Muscle of leg (tissue), 16 donors: ENCODE measurements at places on chromosomes 1 and 21.
A peak's percentile ranks its signal among the peaks of the same experiment; 100 is the strongest.

- no peak for DNase-seq
Observed at GRCh38 chr1:225934711-225935110, 6.3 kb downstream of the LEFTY2 start.

DNA sequence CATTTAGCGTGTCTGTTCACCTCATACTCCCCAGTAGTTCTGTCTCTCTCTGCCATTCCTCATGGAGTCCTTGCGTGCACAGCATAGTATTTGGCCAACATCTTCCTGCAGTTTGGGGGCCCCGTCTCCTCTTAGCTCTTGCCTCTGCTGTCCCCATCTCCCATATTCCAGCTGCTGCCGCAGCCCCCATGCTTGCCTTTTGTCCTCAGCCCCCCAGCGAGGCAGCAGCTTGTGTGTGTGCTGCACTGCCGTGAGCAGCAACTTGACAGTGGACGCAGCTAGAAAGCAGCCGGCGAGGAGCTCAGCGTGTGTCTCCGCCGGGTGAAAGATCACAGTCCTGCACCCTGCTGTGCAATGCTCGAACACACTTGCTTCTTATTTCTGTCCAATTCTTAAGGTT, 164.2 kb upstream of the COL6A1 start:
- DNase-seq, result no peak

DNA sequence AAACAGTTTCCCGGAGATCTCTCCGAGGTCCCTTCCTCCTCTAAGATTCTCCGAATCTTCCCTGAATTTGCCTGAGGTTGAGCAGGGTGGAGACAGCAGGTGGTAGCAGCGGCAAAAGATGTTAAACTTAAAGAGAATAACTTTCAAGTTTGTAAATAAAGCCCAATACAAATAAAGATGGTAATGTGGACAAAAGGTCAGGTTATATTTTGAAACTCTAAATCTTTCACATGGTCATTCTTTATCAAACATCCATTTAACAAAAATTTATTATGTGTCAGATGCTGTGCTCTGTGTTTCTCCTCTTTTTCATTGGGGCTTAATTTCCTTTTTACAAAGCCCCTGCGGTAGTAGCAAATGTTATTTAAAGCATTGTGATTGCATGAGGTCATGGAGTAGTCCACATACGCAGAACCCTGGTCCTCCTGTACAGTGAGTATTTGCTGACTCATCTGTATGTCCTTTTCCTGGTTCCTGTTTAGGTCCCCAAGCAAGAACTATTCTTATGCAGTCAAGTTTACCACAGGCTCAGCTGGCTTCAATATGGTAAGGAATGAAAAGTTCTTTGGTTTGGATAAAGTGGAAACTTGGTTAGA, 119.2 kb downstream of the ITSN1 start:
- peak; percentile 88 for DNase-seq

DNA sequence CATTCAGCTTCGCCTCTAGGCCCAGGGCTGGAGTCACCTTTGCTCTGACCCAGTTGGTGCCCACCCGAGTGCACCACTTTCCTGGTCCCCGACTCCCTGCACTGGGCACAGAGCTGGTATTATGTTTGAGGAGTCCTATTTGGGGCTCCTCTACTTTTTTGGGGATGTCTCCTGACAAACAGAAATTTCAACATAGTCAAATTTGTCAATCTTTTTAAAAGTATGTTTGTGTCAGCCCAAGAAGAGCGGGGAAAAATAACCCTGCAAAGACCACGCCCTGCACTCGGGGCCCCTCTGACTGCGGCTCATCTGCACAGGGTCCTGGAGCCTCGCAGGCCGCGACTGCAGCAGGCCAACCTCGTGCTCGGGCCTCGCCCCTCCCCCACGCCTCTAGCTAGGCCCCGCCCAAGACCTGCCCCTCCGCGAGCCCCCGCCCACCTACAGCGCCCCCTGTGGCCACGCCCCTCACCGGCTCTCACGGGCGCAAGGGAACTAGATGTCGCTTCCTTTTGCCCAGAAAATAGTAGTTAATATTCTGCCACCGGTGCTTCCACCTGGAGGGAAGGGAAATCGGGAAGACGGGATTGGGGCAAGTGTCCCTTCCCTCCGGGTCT, 11.4 kb downstream of the FAM229A start:
- no peak for DNase-seq

DNA sequence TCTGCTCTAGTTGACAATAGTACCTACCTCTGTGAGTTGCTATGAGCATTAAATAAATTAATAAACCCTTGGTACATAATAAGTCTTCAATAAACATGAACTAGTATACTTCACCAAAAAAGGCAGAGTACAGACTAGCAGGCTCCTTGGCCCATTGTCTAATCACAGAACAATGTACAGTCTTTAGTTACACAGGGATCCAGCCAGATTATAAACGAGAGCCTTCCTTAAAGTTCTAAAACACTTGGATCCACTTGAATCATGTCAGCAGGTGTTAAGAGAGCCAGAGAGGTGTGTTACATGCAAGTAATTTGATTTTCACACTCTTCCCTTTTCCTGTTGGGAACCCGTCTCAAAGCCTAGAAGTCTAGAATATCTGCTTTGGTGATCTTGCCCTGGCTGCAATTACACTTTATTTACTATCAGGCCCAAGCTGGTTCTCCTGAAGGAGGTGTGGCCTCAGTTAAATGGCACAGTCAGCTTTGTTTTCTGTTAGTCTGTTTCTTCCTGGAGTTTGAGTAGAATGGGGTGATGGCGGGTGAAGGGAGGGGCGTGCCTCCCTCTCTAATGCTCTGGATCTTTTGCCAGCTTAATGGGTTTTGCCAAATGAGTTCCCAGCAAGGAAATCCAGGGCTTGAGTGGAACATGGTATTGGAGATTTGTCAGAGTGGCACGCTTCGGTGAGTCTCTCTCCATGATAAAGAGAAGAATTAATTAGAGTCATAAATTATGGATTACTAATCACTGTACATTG, 570.9 kb upstream of the CAMK1G start:
- no peak for DNase-seq

GRCh38 chr1:196910215-196910614, 22.4 kb downstream of the CFHR4 start:
- DNase-seq, result no peak

GRCh38 chr1:66283622-66284041, 250.3 kb upstream of the SGIP1 start:
- no peak for DNase-seq

DNA sequence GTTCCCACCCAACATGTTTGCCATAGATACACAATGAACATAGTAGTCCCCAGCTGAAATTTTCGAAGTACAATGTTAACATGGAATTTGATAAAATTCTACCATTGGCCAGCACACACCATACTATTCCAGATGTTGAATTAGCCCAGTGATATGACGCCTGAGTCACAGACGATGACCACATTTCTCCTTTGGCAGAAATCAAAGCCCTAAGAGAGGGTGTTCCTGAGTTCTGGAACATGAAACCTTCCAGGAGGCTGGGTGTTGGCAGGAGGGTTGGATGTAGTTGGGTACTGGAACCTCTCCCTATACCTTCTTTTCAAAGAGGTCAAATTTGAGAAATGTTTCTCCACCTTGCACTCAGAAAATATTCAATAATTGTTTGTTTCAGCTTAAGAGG, 37.8 kb downstream of the LPAR3 start:
- DNase-seq, result no peak

- DNase-seq, result no peak
Observed at GRCh38 chr1:153804112-153804511, 28.9 kb downstream of the SLC27A3 start.

DNA sequence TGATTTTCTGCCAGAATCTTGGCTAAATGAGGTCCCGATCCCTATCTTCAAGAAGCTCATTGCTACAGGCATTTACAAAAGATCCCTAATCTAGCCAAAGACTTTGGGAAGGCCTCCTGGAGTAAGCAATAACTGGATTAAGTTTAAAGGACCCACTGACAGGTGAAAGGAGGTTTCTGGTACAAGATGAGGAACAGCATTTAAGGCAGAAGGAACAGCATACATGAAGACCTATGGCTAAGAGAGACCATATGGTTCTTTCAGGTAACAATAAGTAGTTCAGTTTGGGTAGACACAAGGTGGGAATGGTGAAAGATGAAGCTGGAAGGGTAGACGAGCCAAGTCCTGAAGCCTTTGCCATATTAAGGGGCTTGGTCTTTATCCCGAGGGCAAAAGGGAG, 27.8 kb downstream of the SHISAL2A start:
- no peak for DNase-seq

DNA sequence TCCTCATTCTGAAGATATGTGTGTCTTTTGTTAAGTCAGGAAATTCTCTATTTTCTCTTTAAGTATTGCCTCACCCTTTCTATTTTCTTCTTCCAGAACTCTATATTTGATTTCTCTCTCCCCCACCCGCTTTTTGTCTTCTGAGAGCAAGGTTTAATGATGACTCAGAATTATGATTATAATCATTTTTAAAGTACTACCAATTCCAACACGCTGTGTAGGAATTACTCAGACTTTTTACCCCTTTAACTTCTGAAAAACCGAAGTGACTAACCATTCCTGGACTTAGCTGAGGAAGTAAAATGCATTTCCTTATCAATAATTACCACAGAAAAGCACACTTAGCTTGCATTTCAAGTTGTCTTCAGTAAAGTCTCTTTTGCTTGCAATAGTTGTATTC, 20.8 kb upstream of the SCYL3 start:
- DNase-seq, result no peak

DNA sequence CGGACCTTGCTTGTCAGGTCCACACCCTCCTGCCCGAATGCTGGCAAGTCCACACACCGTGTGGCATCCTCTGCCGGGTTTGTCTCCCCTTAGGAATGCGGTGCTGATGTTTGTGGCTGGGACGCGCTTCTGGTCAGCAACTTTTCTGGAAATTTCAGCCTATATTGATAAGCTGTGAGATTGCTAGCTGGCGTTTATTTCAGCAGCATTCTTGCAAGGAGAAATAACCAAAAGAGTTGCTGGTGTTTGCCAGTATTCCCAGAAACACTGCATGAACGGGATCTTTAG, 601 bp downstream of the CEPT1 start:
- DNase-seq, result no peak

DNA sequence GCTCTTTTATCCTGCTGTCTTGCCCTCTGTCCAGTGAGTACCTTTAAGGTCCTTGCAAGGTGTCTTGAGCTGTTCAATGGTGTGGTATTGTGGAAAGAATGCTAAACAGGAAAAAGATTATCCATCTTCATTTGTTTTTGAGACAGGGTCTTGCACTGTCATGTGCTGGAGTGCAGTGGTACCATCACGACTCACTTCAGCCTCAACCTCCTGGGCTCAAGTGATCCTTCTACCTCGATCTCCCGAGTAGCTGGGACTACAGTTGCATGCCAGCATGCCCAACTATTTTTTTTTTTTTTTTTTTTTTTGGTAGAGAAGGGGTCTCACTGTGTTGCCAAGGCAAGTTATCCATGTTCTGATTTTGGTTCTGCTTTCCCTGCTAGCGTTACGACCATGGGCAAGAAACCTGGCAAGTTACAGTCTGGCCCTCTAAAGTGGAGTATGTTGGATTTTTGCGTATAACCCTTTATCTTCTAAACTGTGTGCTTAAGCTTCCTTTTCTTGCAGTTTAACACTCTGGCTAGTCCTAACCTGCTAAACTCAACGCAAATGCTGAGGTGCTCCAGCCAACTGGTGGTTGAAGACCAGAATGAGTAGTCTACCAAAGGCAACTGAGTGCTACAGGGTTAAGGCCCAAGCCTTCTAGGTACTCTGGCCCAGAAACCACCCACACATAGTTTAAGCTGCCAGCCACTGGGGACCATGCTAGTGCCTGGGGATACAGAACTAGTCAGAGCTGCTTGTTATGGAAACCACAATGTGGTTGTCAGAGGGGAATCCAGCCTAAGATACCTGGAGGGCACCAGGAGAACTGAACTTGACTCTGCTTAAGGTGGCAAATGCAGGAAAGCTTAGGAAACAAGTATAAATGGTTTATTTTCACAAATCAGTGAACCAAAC, 7.9 kb downstream of the RPL11 start:
- DNase-seq, result no peak

DNA sequence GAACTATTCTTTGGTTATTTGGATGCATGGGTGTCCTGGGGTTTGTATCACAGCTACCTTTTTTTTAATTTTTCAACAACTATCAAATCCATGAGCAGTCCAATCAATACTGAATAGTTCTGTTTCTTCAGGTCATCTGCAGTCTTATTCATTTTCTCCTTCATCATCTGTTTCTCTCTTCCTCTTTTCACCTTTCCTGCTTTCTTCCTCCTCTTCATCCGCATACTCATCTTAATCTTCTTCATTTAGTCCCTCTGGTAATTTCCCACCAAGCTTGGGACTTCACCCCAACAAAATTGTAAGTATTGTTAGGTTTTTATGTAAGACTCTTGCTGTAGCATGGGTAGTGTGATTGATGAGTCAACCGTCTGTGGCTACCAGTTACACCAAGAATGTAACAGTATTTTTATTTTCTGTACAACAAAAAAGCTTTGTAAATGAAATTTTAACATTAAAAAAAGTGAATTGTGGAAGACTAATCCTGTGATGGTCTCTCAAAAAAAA, 184.1 kb upstream of the RNPC3 start:
- no peak for DNase-seq

DNA sequence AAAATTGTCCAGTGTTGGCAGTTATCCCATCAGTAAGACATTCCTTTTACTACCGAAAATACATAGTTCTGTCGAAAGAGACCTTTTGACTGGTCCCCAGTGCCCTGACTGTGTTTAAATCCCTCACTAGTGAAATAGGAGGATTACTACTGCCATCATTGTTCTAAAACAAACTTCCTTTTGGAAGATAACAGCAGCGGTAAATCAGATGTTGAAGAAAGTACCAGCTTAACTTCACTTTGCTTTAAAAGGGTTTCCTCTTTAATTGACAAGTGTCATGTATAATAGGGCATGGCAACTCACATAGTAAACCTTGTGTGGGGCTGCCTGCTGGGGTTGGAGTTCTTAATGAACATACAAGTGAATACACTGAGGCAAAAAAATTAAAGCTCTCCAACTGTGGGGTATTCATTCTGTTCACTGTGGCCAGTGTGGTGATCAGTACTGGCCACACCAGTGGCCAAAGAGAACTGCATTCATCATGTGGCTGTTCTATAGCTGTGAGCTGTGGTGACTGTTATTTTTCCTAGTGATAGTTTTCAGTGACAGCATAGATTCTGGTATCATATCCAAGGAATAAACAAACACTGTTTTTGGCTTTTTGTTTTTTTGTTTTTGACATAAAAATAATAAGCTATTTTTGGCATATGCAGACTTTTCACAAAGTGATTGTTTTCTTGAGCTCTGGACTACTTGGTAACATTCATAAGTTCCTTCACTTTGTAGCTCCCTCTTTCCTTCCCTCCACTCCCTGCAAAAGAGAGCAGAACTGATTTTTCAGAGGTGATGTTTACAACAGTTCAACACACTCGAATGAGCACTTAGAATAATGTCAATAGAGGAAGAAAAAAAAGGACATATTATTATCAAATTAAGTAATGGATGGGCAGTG, 74.5 kb downstream of the NFIA start:
- no peak for DNase-seq

GRCh38 chr1:44775930-44776729, 790 bp downstream of the RPS8 start:
- no peak for DNase-seq

DNA sequence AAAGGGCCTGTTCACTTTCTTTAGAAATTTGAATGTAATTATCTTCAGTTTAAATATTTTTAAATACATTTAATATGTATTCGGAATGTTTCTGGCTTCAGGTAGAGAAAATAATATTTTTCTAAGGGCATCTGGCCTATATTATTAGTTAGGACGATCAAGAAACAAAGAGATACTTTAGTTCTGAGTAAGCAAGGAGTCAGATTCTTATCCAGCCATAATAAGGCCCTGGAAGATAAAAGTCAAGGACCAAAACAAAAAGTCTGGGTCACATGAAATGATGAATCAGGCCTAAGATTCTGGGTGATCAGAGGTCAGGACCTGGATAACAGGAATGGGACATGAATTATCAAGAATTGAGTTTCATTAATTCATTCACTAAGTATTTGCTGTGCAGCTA, 6.3 kb downstream of the PHC2 start:
- DNase-seq, result no peak

GRCh38 chr1:150142083-150142482, 7.6 kb upstream of the PLEKHO1 start:
- no peak for DNase-seq
